ENCODE measurements at places on chromosomes 4 and X.

- DNase-seq: no peak
Observed at GRCh38 chr4:34280131-34280530, 1964.2 kb downstream of the ARAP2 start.

- DNase-seq: no peak
Observed at GRCh38 chr4:70158576-70158975, 4.5 kb downstream of the PRR27 start.

GRCh38 chr4:40693946-40694345 lies 55.8 kb upstream of the NSUN7 start:
- no peak for DNase-seq

- DNase-seq: no peak
Observed at GRCh38 chrX:151714362-151714761, 1.5 kb upstream of the FATE1 start.

DNA sequence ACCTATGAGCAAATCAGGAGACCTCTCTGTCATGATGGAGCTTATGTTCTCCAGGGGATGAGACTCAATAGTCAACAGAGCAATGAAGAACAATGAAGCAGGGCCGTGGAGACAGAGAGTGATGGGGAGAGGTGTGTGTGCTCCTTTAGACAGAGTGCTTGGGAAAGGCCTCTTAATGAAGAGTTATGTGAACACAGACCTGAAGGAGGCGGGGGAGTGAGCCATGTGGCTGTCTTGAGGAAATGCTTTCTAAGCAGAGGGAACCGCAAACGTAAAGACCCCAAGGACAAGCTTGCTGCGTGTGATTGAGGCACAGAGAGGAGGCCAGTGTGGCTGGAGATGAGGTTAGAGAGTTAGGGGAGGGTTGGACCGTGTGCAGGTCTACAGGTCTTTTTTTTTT lies 53.1 kb downstream of the CHRNA9 start:
- DNase-seq: no peak

DNA sequence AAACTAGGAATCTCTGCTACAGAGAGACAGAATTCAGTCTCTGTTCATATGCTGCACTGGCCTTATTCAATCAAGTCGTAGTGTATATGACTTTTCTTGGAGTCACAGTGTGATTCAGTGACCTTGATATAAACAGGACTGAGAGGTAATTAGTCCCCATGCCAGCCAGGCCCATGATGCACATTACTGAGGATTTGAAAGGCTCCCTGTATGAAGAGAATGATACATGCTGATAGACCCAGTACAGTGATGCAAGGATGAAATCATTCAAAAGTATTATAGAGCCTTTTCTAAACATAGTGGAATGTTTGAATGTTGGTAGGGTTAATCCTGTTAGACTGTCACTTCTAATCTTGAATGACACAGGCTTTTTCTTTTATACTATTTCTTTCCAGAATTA lies 34.1 kb downstream of the ANXA3 start:
- DNase-seq: no peak
